Activated CD4-positive, alpha-beta T cell treated with anti-CD3 and anti-CD28 coated beads for 36 hours (primary cell): ENCODE measurements at places on chromosomes 16 and 17. TPM values are rescaled to one million over a fixed set of nuclear protein-coding genes. Genes with fewer than 3 reads are reported as not detected.

NRN1L gene
- not detected for total RNA-seq

EPX gene
- not detected for total RNA-seq

MVD gene
- total RNA-seq, result 81.1 TPM

EFNB3 gene
- total RNA-seq, result not detected

FN3K gene
- total RNA-seq, result 2.1 TPM

ZNF200 gene
- 9.0 TPM for total RNA-seq

KRT31 gene
- not detected for total RNA-seq

KRT35 gene
- total RNA-seq, result not detected

KRT32 gene
- not detected for total RNA-seq

MYH11 gene
- total RNA-seq, result not detected

PRCD gene
- total RNA-seq, result not detected

OR1F1 gene
- not detected for total RNA-seq

FNDC8 gene
- not detected for total RNA-seq

SLFN13 gene
- total RNA-seq, result 18.6 TPM

ZNF750 gene
- total RNA-seq, result not detected

MYH3 gene
- total RNA-seq, result 3.5 TPM

HOXB9 gene
- total RNA-seq, result 2.5 TPM

GSG1L gene
- not detected for total RNA-seq

PRSS22 gene
- not detected for total RNA-seq

TPPP3 gene
- total RNA-seq, result not detected

SPATA22 gene
- 1.6 TPM for total RNA-seq

RNF112 gene
- 0.55 TPM for total RNA-seq

ABCA3 gene
- total RNA-seq, result 6.0 TPM

ERBB2 gene
- total RNA-seq, result 6.0 TPM

PROCA1 gene
- total RNA-seq, result 4.0 TPM

HSF4 gene
- 15.7 TPM for total RNA-seq

TBC1D3G gene
- not detected for total RNA-seq

HOXB3 gene
- total RNA-seq, result 0.47 TPM

CES1 gene
- total RNA-seq, result not detected

RAB37 gene
- 3.5 TPM for total RNA-seq

UMOD gene
- total RNA-seq, result not detected

IGFBP4 gene
- 40.2 TPM for total RNA-seq

AOC3 gene
- 2.0 TPM for total RNA-seq

VAMP2 gene
- 26.7 TPM for total RNA-seq

DGKE gene
- 27.4 TPM for total RNA-seq

MAPT gene
- 1.7 TPM for total RNA-seq

UTP18 gene
- 49.3 TPM for total RNA-seq
